Stimulated activated naive CD4-positive, alpha-beta T cell treated with Interleukin-2 at 50 U/mL for 16 hours (primary cell): ENCODE measurements at places on chromosomes 2 and 18.

DNA sequence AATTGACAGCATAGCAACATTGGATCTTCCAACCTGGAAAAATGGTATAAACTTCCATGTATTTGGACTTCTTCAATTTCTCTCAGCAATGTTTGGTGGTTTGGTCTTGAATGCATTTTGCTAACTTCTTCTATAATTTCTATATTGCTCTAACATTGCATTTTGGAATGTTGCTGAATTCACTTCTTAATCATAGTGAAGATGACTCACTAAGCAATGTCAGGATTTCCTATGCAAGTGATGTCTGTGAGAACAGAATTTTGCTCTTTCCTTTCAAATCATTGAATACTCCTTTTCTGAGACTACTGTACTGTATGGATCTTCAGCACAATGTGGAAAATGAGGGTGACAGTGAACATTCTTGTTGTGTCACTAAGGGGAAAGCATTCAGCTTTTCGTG lies 28.9 kb upstream of the CDH19 start:
- DNase-seq, result no peak

GRCh38 chr18:24114924-24115549 lies 23.8 kb upstream of the CABYR start:
- DNase-seq, result no peak

DNA sequence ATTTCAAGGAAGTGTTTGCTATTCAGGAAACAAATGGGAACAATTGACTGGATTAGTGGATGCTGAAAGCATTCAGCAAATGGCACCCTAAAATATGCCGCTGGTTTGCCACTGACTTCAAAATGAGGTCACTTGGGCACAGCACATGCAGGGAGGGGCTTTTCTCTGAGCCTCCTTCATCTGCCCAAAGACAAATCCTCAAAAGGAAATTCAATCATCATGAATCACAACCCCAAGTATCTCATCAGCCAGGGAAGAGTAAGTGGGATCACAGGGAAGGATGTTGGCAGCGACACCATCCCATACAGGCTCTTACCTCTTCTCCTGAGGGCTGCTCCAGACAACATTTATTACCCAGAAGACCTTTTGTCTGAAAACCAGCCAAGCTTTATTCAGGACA lies 14.4 kb upstream of the SP140L start:
- no peak for DNase-seq

DNA sequence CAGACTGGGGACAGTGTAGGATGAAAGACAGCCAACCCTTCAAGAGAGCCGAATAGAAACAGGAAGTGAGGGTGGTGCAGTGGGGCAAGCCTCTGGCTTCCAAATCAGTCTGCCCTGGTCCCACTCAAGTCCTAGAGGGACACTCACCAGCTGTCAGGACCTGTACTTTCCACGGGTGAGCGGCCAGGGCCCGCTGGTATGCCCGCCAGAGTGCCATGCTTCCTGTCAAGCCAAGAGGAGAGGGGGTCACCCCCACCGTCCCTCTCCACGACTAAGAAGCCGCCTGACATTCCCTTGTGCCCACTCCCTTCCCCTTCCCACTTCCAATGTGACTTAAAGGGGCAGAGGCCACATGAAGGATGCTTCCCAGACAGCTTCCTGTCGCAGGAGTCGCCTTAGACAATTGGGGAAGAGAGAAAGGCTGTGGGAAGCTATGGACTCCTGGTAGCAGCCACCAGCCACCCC lies 564 bp downstream of the MPV17 start:
- no peak for DNase-seq

DNA sequence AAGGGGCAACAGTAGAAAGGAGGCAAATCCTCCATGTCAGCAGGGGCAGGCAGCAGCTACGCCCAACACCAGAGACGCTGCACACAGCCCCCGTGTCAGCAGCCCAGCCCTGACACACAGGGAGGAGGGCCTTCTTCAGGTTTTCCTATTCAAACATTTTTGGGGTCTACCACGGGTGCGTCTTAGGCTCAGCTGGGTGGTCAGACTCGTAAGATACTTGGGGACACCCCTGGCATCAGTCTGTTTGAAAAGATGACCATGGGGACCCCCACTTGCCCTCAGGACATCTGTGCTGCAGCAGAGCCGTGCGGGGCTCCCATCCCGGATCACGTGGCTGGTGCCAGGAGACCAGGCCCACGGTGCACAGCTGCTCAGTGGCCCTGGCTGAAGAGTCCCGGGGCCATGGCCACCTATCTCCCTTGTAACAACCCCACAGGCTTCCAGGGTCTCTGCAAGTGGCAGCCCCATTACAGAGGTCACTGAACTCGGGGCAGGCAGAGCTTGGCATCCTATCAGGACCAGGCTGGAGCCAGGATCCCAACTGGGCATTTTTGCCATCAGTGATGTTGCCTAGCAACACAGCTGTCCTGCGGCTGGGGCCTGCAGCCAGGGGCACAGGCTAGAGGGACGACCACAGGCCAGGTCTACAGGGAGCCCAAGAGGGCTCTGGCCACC lies 82.5 kb downstream of the EDAR start:
- DNase-seq, result no peak

- DNase-seq, result peak; percentile 22
Observed at GRCh38 chr2:101223814-101224231, 28.9 kb upstream of the CNOT11 start.

GRCh38 chr2:69383176-69383812 lies 3.7 kb downstream of the GFPT1 start:
- DNase-seq, result no peak

- DNase-seq, result no peak
Observed at GRCh38 chr2:118853651-118854291, 6.3 kb upstream of the EN1 start.

DNA sequence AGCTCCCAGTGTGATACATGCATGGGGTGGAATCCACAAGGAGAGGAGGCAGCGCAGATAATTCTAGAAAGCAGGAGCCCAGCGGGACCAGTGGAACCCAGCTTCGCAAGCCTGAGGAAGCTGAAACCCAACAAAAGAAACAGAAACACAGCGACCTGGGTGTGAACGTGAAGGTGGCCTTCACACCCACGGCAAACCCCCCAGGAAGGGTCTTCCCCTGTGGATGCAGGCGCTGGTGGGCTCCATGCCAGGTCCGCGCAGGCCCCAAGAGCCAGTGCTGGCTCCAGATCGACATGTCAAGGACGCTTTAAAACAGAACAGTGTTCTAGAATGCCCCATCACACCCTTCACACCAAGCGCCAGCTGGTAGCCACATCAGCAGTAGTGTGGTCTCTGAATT lies 22.1 kb downstream of the KIF1A start:
- DNase-seq, result no peak

DNA sequence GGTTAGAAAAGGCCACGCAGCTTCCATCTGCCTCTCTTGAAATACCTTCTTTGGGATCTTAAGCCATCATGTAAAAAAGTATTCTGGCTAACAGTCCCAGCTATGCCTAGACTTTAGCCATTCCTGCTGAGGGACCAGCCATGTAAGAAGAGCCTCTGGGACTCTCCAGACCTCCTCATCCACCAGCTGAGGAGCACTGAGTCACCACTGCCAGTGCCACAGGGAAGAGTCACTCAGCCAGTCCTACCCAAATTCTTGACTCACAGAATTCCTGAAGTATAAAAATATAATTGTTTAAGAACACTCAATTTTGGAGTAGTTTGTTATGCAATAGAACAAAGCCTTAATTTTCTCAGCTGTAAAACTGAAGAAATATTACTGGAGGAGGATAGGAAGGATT lies 436.7 kb downstream of the ZEB2 start:
- no peak for DNase-seq
